Effector CD4-positive, alpha-beta T cell (primary cell): ENCODE measurements at places on chromosomes 5 and 9.

- no peak for DNase-seq
These were observed 41.5 kb downstream of the FBXO4 start for GRCh38 chr5:41966401-41967105.

DNA sequence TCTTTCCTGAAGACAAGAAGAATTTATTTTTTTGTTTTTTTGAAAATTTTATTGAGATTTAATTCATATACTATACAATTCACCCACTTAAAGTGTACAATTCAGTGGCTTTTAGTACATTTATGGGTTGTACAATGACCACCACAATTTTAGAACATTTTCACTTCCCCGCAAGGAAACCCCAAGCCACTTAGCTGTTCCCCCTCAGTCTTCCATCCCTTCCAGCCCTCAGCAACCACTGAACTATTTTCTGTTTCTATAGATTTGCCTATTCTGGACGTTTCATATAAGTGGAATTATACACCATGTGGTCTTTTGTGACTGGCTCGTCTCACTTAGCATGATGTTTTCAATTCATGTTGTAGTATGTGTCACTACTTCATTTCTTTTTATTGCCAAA is 28.0 kb downstream of the DNAI1 start:
- no peak for DNase-seq

- no peak for DNase-seq
These were observed 133.4 kb downstream of the UGCG start for GRCh38 chr9:112029921-112030444.

DNA sequence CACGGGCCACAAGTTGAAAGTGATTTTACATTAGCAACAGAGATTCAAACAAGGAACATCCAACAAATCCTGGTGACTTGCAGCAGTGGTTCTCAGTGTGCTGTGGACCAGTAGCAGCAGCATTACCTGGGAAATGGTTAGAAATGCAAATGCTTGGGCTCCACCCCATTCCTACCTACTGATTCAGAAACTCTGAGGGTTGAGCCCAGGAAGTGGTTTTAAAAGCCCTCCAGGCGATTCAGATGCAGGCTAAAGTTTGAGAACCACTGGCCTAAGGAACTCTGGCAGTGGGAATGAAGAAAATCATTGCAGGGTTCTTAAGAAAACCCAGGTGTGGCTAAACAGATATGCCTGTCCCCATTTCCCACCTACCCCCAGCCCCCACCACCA is 398.8 kb downstream of the ENC1 start:
- no peak for DNase-seq

DNA sequence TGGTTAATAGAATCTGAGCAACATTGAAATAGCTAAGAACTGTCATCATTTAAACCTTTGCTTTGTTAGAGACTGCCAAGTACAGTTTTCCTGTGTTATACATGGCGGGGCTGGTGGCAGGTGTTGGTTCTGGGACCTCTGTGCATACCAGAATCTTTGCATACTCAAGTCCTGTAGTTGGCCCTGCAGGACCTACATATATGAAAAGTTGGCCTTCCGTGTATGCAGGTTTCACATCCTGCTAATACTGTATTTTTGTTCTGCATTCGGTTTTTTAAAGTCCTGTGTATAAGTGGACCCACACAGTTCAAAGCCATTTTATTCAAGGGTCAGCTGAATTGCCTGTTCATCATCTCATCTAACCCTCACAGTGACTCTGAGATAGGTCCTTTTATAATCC is 36.4 kb downstream of the LARP1 start:
- no peak for DNase-seq

DNA sequence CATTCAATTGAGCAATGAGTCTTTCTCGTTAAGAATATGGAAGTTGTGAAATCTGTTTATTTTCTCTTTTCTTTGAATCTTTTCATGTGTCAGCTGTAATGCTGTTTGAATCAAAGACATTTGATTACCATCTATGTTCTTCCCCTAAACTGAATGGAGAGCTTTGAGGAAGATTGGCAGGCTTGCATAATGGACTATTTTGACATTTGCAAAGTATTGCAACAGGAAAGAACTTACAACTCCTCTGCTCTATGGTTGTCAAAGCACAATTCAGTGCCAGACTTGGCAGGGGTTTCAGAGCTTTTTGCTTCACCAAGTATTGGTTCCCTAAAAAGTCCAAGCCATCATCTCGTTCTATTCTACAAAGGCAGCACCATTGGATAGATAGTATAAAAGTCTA is 549.0 kb upstream of the NUDT12 start:
- DNase-seq = no peak

DNA sequence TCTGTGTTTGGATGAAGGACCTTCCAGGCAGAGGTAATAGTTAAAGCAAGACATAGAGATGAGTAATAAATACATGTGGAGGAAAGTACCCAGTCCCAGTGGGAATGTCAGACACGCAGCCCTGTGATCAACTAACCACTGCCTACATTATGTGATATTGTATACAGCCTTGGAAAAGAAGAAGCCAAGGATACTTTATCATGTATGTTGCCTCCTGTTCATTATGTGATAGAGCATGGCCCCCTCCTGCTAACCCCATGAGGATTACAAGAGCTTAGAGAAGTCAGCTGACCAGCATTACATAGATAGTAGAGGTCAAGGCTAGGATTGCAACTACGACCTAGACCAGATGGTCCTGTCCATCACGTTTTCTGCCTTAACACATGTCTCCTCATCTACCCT is 497.0 kb upstream of the TNC start:
- DNase-seq = no peak

GRCh38 chr9:116322521-116322920 is 168.9 kb downstream of the PAPPA start:
- DNase-seq = no peak

GRCh38 chr5:69502767-69503488 is 10.3 kb downstream of the OCLN start:
- no peak for DNase-seq

DNA sequence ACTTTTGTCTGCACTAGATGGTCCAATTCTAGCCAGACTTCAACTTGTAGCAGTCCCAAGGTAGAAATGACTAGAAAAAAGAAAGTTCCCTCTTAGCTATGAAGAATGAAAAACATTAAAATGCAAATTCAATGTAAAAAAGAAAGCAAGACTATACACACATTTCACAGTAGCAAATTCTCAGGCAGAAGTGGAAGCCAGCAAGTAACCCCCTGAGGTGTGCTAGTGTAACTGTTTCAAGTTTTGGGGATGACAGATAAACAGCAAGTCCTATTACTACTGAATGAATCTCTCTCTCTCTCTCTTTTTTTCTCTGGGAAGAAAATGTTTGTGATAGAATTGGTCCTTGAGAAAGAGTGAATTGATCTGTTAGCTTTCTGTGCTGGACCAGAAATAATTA is 185.6 kb downstream of the EFNA5 start:
- no peak for DNase-seq

- DNase-seq = no peak
These were observed 114.6 kb upstream of the ADAMTSL1 start for GRCh38 chr9:18359335-18359734.

- no peak for DNase-seq
These were observed 255.7 kb downstream of the HCN1 start for GRCh38 chr5:45440466-45440865.

GRCh38 chr5:149798466-149798865 is 68.4 kb downstream of the PPARGC1B start:
- no peak for DNase-seq

- no peak for DNase-seq
These were observed 45.0 kb downstream of the IRF1 start for GRCh38 chr5:132445640-132445923.

GRCh38 chr5:139658928-139659667 is 10.9 kb downstream of the CXXC5 start:
- no peak for DNase-seq

DNA sequence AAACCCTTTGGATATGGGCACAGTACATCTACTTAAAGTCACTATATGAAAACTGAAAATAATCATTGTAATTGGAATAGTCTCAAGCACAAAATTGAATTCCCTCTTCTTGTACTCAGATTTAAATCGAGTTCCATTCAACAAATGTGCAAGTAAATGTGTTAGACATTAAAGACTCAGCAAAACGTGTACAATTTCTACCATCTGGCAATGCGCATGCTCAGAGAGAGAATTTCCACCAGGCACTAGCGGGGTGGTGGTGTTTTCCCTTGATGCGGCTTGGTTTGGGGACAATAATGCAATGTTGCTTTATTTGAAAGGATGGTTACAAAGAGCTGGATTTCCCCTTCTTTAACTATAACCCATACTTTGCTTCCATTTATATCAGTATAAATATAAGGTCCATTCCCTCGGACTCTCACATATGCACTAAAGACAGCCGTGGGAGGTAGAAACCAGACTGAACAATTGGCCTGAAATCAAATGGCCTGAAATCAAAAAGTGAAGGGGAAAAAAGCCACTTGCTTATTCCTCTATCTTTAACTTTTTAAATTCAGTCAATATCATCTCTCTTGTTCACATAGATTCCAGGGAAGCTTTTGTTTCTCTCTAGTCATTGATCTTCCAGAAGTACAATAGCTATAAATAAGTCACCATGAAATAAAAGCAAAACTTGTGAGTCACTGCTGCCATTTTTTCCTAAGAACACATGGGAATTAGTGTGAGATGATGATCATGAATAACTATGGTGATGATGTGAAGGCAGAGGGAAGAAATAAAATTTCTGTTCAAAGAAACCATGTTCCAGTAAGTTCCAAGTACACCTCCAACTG is 59.2 kb downstream of the ADAMTS12 start:
- DNase-seq = no peak

GRCh38 chr5:100647461-100648230 is 112.5 kb downstream of the FAM174A start:
- DNase-seq = no peak

DNA sequence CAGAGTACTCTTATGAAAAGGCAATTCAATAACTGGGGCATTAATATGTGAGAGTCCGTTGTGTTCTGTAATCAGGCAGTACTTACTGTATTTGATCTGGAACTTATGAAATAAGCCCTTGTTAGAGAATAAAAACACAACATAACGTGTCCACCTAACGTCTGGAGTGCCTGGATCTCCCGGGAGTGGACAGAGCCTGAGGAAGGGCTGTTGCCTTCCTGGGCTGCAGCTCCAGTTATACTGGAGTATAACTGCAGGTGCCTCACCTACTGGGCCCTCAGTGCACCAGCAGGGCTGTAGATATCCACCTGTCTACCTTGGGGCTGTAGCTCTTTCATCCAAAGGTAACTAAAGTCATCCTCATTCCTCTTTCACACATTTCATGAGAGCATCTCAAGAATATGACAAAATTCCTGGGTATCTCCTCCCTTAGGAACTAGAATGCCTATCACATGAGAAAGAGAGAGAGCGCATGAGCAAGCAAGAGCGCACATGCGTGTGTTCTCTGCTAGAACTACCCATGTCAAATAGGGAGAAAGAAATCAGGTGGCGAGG is 200.1 kb downstream of the GAPVD1 start:
- DNase-seq = no peak

DNA sequence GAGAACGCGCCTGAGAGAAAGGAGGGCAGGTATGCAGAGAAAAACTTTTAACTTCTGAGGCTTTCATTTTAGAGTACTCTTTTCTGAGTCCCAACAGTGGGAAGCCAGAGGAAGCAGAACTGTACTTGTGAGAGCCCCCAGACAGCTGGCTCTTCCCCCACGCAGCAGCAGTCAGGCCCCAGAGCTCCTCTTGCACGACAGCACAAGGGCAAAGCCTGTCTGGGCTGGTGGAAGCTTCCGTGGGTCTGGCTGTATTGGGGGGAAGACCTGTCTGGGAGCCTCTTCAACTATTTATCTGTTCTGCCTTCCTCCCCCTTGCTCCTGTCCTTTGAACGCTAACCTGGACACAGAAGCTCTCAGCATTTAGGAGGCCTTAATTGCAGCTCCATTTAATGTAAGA is 68.2 kb downstream of the THBS4 start:
- no peak for DNase-seq

GRCh38 chr5:102931085-102931725 is 176.1 kb downstream of the PAM start:
- no peak for DNase-seq

- no peak for DNase-seq
These were observed 18.2 kb upstream of the DCP2 start for GRCh38 chr5:112958093-112959088.

- no peak for DNase-seq
These were observed 15.2 kb downstream of the LIFR start for GRCh38 chr5:38541174-38541725.

- no peak for DNase-seq
These were observed 54.3 kb downstream of the ADGRV1 start for GRCh38 chr5:90612919-90613318.

- DNase-seq = no peak
These were observed 5.9 kb downstream of the PDLIM7 start for GRCh38 chr5:177491429-177491945.

DNA sequence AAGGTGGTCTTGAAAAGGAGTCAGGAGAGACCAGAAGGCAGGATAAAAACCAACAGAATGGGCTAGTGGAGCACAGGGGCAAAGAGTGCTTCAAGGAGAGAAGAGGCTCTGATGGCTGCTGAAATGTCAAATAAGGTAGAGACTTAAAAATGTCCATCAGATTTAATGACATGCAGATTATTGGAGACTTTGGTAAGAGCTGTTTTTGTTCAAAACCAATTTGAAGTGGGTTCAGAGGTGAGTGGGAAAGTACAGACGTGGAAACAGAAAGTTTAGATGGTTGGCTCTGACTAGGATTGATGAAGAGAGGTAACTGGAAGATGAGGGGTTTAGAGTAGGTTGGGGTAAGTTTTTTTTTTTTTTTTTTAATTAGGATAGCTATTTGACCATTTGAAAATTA is 14.1 kb downstream of the SLC25A46 start:
- DNase-seq = no peak

DNA sequence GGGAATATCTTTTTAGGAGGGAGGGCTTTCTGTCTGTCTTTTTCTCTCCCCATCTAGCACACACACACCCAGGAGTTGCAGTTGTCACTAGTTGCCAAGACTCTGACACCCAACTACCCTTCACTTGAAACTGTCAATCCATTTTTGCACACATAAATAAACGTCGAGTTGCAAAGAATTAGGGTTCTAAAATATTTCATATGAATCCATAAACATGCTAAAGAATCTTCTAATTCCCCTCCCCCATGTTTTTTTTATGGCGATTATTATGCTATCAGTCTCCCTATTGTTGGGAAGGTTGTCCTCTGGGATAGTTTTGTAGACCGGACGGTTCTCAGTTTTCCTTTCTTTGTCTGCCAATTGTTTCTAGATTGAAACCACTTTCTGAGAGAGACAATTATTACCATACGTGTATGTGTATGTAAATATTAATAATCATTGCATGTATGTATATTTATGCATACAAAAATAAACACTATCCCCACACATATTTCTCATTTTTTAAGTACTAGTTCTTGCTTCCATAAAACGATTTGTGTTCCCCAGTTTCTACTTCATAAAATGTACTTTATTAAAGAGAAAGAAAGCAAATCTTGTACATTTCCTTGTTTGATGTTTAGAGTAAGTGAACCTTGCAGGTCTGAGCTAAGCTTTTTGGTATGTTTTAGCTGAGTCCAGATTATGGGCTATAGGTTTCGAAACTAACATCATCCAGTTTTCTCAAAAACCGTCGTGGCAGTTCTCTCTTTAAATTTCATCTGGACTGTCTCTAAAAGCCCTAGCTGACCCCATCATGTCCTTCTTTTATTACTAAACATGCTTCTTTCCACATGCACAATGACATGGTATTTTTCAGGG is 165.0 kb upstream of the MPDZ start:
- no peak for DNase-seq
